ENCODE measurements at places on chromosomes 11 and 22.

GRCh38 chr11:120613264-120614226 lies 102.0 kb downstream of the GRIK4 start:
- DNase-seq: no peak

GRCh38 chr11:44766112-44766971 lies 39.6 kb downstream of the TSPAN18 start:
- DNase-seq: no peak

- no peak for DNase-seq
Observed at GRCh38 chr22:23106344-23106743, 35.4 kb downstream of the RSPH14 start.

- DNase-seq: peak; percentile 11
Observed at GRCh38 chr11:19953336-19953735, 206.9 kb downstream of the DBX1 start.

DNA sequence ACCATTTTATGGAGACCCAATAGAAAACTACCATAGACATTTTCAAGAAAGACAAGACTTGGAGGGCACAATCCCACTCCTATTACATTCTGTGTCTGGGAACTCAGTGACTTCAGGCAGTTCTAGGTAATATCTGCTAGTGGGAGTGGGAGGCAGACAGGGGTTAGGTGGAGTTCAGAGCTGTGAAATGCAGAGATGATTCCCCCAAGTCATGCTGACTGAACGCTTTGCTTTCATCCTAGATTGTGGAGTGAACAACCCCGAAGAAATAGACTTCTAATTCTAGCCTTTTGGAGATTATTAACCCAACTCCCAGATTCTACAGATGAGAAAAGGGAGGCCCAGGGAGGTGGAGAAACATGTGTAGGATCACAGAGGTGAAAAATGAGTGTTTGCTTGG lies 437.8 kb upstream of the CADM1 start:
- no peak for DNase-seq

- DNase-seq: peak; percentile 66
Observed at GRCh38 chr11:120172054-120172911, 34.4 kb upstream of the TRIM29 start.

DNA sequence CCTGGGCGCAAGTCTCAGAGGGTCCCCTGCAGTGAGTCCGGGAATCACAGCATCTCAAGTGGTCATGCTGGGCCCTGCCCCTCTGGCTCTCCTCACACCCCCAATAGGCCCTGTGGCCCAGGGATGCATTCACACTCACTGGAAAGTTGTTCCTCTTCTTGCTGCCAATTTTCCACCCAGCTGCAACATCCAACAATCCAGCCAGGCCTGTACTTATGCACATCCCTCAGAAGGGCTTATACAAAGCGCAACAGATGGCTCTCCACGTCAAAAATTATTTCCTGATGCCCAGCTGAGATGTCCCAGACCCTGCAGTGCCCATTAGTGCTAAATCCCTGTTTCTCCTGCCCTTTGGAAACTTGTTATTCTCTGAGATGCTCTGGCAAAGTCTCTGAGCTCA lies 407.8 kb upstream of the NARS2 start:
- DNase-seq: no peak
